A549 treated with RU486 at 1 μM for 4 hours (cell line): ENCODE measurements at places on chromosomes 7 and 10. TPM values are rescaled to one million over a fixed set of nuclear protein-coding genes. Genes with fewer than 3 reads are reported as not detected.

The CABCOCO1 gene
- total RNA-seq, result 0.21 to 0.42 TPM (median 0.29 TPM) in 5 replicates

The RHOBTB1 gene
- total RNA-seq, result 5.4 to 8.5 TPM (median 6.9 TPM) in 5 replicates

The NODAL gene
- not detected in 5 replicates for total RNA-seq

The AS3MT gene
- total RNA-seq, result 0.94 to 4.9 TPM (median 4.8 TPM) in 5 replicates

The NUTM2B gene
- total RNA-seq, result 0.08 to 0.40 TPM (median 0.29 TPM) in 5 replicates

The PTPRE gene
- total RNA-seq, result 2.3 to 4.1 TPM (median 3.4 TPM) in 5 replicates
